Activated gamma-delta T cell treated with Interleukin-2 at 50 U/mL for 16 hours (primary cell): ENCODE measurements at places on chromosomes 2 and 18.

GRCh38 chr2:236938126-236938525 is 147.6 kb upstream of the COPS8 start:
- DNase-seq = no peak

- no peak for DNase-seq
Observed at GRCh38 chr2:138020432-138020831, 56.2 kb downstream of the HNMT start.

DNA sequence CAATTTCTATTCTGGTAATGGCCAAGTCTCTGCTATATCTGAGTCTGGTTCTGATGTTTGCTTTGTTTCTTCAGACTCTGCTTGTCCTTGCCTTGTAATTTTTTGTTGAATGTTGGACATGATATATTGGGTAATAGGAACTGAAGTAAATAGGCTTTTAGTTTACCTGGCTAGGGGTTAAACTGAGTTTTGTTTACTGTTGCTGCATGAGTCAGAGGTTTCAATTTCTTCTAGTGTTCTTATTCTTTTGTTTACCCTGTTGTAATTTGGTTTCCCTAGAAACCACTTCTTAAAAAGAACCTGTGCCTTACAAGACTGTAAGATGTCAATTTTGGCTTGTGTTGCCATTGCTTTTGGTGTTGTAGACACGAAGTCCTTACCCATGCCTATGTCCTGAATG is 285.0 kb upstream of the KCNH7 start:
- DNase-seq = no peak

- no peak for DNase-seq
Observed at GRCh38 chr2:238846628-238847418, 1.1 kb upstream of the TWIST2 start.

GRCh38 chr18:22483407-22483806 is 65.7 kb upstream of the CTAGE1 start:
- no peak for DNase-seq

GRCh38 chr2:161170958-161171932 is 11.0 kb downstream of the TANK start:
- DNase-seq = no peak

- DNase-seq = no peak
Observed at GRCh38 chr2:8481463-8482009, 200.3 kb upstream of the ID2 start.

DNA sequence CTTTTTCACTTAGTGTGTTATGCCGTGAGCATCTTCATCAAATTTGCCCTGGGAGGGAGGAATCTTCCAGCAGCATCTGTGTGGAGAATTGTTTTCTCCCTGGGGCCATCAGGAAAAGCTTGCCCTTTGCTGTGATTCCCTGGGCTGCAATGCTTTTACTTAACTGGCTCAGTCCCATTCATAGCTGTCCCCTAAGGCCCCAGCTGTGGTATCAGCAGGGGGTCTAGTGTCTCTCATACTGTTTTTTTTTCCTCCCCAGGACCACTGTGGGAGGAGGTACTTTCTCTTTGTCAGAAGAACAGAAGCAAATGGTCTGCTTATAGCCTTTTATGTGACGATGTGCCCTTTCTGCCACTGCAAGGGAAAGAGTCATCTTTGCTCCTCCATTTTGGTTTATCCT is 176.8 kb upstream of the CELF4 start:
- no peak for DNase-seq

DNA sequence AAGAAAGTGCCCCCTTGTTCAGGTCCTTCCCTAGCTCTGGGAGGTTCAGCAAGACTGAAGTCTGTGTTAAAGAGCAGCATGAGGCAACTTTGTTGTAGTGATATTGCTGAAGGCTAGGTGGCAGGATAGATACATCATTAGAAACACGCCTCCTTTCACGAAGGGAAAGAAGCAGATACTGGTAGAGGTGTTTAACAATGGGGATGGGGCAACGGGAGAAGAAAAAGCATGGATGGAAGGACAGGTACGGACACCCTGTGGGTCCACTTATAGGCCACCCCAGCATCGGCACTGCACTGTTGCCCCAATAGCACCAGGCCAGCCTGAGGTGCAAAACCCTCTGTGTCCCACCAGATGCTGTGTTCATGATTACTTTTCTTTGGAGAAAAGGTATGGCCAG is 3.5 kb upstream of the IGFBP5 start:
- DNase-seq = no peak

DNA sequence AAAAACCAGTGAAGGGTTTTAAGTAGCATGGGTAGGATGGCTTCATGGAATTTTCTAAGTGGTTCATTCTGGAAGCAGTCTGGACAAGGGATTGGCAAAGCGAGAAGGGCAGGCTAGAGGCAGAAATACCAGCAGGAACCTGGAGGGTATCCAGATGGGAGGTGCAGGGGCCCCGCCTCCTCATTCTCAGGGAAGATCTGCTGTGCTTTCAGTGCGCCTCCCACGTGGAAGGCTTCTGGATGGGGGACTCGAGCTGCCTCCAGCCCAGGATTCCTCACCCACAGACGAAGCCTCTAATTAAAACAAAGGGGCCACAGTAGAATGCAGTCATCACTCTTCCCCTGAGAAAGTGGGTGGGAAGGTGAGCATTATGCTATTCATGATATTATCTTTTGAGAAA is 79.8 kb downstream of the VSNL1 start:
- DNase-seq = no peak

GRCh38 chr2:46548521-46549144 is 69.3 kb downstream of the TMEM247 start:
- DNase-seq = no peak

DNA sequence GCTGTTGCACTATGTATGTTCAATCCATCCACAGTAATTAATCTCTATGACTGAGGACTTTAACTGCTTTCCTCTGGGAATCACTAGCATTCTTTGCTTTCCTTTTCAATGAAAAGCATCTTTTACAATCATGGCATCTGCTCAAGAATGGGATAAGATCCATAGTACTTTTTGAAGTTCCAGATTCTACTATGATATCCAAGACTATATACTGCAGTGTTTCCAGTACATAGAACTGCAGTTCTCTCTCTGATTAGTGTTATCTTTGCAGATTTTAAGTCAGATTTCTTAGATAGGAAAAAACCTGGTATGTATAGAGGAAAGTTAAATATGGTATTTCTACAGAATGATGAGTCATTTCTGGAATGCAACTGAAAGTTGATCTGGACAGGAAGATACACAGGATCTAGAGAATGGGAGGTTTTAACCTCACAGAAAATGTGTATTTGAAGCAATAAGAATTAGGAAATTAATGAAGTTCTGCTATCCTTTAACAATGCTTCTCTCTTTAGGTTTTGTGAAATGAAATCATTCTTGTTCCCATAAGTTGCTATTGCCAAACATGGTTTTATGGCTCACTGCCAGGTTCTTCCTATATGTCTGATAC is 670.7 kb downstream of the ERBB4 start:
- no peak for DNase-seq

DNA sequence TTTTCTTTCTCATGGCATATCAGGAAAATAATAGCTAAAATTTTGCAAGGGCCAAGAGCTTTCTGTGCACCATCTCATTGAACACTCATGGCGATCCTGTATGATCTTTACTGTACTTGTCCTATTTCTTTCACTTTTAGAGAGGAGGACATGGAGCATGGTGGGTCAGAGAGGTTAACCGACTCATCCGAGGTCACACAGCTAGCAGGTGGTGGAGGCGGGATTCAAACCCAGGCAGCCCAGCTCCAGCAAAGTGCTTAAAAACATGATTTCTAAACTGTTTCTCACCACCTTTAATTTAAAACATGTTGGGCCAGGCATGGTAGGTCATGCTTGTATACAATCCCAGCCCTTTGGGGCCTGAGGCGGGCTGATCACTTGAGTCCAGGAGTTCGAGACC is 6.4 kb downstream of the NGEF start:
- DNase-seq = no peak

- no peak for DNase-seq
Observed at GRCh38 chr2:9799011-9799596, 44.2 kb upstream of the TAF1B start.

- DNase-seq = no peak
Observed at GRCh38 chr2:128394007-128394730, 75.5 kb upstream of the HS6ST1 start.

DNA sequence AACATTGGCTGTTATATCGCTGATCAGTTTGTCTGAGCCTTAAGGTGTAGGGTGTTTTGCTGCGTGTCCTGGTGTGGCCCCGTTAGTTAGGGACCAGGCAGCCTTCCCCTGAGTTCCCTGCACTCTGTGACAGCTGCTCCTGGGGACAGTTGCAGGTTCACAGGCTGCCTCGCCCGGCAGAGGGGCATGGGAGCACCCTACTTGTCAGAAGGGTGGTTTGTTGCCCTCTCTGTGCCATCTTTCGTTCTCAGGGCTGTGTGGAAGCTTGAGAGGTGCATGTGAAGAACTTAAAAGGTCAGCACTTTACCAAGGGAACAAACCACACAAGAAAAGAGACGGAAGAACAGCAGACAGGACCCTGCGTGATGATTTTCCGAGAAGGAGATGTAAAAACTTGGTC is 159.6 kb downstream of the LDLRAD4 start:
- no peak for DNase-seq
